ENCODE measurements at places on chromosomes 1 and 21.

GRCh38 chr1:18768086-18768485 lies 91.4 kb downstream of the TAS1R2 start:
- DNase-seq, result no peak

- DNase-seq, result peak; percentile 17
These were observed 98.5 kb downstream of the DISC1 start for GRCh38 chr1:231724876-231725647.

DNA sequence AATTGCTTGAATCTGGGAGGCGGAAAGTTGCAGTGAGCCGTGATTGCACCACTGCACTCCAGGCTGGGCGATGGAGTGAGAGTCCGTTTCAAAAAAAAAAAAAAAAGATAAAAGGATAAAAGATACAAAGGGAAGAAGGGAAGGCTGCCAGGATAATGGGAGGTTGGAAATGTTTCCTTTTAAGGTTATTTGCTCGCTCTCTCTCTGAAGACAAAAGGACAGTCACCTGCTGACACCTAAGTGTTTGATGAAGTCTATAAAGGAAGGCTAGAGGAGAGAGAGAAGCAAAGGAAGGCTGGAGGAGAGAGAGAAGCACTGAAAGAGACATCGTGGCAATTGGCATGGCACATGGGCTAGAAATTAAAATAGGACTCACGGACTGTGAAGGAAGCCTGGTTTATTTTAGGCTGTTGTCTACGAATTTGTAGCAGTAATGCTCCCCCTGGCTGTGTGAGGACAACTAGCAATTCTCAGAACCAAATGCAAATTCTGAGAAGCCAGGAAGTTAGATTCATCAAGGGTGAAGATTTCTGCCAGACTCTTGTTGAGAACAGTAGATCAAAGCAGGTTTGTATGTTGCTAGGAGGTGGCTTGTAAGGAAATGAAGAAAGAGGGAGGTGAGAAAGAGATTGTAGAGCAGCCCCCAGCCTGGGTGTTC lies 154.2 kb downstream of the ZP4 start:
- DNase-seq, result peak; percentile 82

- no peak for DNase-seq
These were observed 54.1 kb upstream of the MUTYH start for GRCh38 chr1:45394342-45394741.

DNA sequence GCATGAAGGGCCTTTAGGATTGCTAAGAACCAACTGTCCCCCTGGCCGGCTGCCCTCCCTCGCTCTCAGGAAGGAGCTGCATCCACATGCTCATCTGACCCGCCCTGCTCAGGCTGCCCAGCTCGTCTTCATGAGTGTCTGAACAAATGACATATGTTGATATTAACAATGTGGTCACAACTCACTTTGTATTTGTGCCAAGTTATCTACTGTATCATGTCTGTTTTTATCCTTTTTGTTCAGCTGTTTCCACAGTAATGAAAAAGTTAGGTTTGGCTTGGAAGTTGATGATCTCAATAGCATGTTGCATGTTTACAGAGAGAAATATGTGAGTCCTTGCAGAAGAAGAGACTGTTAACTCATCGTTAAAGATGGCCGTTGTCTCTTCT lies 75.1 kb downstream of the PHTF1 start:
- no peak for DNase-seq

- DNase-seq, result no peak
These were observed 127.5 kb downstream of the RIPK4 start for GRCh38 chr21:41639336-41639735.

DNA sequence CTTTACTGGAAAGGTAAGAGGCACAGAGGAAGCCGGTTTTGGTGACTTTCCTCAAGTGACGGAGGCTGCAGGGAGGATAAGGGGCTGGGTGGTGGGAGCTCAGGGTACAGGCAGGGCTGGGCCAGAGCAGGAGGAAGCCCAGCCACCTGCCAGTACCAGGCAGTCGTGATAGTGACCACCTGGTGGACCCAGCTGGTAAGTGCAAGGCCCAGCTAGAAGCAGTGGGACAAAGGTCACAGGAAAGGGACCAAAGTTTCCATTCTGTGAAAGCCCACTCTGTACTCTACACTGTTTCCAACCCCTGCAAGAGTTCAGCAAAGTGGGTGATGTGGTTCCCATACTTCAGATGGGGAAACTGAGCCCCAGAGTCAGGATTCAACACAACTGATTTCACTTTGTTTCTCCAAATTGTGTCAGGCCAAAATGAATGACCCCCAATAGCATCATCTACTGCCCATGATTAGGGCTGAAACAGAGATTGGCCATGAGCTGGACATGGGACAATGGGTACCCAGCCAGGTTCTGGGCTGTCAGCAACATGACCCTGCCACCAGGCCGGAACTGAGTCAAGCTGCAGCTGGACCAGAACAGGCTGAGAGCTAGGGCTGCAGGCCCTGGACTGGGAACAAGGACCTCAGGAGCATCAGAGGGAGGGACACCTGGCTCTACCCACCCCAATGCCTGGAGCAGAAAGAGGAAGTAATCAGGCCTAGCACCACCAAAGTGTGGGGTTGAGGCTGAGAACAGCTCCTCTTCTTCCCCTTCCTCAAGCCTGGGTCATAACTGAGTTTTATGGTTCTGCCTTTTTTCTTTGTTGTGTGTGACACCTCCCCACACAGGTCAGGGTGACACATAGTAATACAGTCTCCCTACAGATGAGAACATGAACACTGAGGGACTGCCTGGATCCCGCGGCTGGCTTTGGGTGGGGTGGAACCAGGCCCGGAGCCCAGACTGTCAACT lies 50.2 kb downstream of the KCNN3 start:
- DNase-seq, result no peak
